ENCODE measurements at places on chromosomes 1 and 21.

- no peak for DNase-seq
These were observed 1.2 kb downstream of the S100A10 start for GRCh38 chr1:151992303-151993083.

DNA sequence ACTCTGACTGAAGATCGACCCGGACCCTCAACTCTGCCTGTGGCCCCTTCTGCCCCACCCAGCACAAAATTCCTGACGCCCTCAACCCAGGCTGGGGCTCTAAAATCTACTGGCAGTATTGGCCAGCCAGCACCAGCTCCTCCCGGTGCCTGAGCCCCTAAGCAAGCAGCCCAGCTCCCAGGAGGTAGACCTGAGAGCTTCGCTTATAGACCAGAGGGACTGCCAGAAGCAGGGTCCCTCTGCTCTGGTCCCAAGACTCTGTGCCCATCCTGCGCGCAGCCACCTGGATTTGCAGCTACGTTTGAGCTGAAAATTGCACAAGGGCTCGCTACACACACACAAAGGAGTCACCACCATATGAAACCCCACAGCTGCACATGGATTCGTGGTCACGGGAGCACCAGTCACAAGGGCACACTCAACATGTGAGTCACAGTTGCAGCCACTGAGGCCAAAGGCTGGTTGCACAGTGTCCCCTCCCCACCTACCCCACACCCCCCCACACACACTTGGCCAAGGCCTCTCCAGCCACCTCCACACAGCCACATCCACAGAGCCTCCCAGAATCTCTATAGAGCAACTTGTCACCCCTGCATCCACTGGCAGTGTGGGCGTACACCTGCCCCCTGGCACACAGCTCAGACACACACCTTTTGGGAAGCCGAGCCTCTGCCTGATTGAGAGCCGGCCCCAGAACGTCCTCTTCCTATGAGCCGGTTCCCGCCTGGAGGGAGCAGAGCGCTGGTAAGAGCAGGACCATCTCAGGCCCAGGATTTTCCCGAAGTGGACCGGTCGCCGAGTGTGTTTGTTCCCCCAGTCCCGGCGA is 1.1 kb upstream of the DMBX1 start:
- DNase-seq, result no peak

DNA sequence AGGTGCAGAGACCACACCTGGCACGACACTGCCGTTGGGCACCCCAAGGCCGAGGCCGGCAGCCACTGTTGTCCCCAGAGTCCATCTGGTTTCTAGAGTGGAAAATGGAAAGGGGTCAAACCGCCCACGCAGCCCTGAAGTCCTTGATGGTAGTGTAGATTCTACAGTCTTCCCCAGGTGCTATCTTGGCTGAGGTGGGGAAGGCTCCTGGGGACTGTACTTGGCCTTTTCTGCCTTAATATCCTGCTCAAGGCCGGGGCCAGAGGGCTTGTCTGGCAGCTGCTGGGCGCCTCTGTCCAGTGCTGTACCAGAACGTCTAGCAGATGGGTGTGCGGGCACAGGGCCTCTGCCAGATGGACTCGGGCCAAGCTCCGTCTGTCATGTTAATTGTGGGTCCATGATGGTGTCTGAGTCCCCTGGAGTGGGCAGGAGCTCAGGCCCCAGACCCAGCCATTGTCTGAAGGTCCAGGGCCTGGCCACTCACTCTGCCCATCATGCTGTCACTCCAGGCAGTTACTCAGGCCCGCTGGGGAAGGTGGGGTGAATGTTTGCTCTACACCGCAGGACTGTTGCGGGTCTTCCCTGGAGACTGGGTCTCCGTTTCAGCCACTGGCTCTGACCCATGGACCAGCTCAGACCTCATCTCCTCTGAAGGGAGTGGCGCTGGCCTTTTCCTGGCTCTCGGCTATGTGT is 161.9 kb upstream of the COL6A1 start:
- no peak for DNase-seq

DNA sequence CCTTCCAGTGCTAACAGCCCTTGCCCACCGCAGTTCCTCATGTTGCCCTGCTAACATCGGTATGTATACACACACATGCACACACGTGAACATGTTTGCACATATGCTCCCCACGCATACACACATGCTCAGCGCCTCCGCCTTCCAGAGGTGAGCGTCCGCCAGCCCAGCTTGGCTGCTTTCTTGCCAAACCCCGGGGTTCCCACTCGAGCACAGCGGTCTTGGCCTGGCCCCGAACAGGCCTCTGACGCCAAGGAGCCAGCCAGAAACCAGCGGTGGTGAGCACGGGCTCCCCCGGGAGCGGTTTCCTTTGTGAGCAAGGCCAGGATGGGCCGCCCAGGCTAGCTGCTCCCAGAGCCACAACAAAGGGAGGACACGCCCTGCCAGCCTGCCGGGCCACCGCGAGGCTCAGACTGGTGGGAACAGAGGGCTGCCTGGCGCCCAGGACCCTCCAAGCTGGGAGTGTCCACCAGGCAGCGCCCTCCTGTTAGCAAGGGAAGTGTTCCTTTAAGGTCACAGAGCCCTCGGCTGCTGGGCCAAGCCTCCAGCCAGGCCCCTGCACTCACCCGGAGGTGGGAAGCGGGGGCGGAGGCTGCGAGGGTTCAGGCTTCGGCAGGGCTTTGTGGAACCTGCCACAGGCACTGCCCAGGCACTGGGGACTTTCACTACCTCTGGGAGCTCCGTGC is 65.4 kb downstream of the ALPL start:
- no peak for DNase-seq

DNA sequence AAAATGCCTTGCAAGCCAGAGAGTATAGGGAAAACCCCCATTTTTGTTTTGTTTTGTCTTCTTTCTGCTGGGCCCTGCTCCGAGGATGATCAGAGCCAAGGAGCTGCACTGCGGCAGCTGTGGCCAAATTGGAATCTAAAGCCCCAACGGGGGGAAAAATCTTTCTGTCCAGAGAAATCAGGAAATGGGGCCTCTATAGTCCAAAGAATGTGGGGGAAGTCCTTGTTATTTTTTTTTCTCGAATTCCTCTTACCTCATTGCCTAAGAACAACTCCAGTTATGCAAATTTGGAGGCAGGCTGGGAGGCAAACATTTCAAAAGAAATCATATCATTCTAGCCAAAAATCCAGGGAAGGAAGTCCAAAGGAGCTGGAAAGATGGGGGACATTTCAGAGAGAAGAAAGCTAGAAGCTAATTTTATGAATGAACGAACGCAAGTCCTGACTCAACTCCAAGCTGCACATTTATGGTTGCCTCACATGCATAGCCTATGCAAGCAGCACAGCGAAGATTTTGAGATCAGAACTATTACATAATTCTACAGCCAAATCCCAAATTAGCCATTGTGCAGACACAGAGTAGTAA is 263.2 kb downstream of the KCTD3 start:
- DNase-seq, result no peak

GRCh38 chr1:98049370-98050135 is 128.7 kb upstream of the DPYD start:
- DNase-seq, result no peak

GRCh38 chr21:46411236-46411635 is 47.5 kb upstream of the DIP2A start:
- DNase-seq, result no peak

DNA sequence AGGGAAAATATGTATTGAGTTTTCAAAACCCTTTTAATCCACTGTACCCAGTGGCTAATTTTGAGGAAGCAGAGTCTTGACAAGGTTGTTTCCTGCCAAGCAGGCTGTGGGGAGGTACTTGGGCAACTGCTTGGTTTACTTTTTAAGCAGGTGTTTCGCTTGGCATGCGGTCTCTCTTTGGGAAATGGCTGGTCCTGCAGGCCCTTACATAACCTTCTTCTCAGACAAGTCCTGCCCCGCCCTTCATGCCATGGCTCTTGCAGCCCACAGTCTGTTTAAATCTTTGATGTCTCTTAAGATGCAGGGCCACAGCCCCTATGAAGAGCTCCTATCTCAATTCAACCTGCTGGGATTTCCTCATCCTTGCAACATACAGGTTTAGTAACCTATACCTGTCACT is 36.0 kb upstream of the ABCD3 start:
- DNase-seq, result no peak

- no peak for DNase-seq
These were observed 996 bp upstream of the MGST3 start for GRCh38 chr1:165629848-165630628.

- DNase-seq, result no peak
These were observed 56.0 kb downstream of the KANK4 start for GRCh38 chr1:62263006-62263813.

DNA sequence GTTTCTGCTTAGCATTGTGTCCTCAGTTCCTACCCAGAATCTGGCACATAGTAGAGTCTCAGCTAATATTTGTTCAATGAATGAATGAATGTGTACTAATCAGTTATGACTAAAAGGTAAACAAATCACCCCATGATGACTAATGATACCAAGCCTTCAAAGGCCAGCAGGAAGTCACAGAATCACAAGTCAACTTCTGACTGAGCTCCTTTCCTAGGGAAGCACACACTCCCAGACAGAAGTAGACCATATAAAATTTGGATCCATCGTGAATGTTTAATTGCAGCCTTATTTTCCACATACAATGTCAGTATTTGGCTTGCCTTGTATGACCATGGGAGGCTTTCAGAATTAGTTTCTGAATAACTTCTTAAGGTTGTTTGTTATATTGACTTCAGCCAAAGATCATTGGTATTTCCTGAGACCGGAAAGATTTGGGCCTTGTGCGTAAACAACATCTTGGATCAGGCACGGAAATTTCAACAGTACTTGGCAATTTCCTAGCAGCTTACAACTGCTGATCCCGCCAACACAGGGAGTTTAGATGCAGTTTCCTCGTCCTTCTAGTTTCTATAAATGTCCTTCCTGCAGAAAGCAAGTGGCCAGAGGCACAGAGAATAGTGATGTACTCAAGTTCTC is 185.9 kb upstream of the ATP1B1 start:
- DNase-seq, result no peak

DNA sequence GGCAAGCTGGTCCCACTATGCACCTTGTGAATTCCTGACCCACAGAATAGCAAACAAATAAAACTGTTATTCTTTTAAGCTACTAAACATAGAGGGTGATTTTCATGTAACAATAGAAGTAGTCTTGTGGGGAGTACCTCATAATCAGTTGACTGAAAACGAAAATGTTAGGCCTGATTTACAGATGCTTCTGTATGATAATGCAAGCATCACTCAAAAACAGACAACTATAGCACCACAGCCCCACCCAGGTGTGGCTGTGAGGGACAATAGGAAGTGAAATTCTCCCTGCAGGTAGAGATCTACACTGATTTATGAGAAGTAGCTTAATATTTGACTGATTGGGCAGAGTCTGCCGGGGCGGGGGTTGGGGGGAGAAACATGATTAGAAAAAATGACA is 26.5 kb upstream of the KRTAP19-8 start:
- DNase-seq, result no peak

- peak; percentile 88 for DNase-seq
These were observed 24.8 kb upstream of the SELENON start for GRCh38 chr1:25774921-25775771.

GRCh38 chr1:228169345-228169744 is 3.7 kb downstream of the IBA57 start:
- DNase-seq, result no peak

- no peak for DNase-seq
These were observed 73.0 kb upstream of the LAPTM5 start for GRCh38 chr1:30830537-30830936.

GRCh38 chr1:186978596-186979556 is 150.1 kb downstream of the PLA2G4A start:
- no peak for DNase-seq

DNA sequence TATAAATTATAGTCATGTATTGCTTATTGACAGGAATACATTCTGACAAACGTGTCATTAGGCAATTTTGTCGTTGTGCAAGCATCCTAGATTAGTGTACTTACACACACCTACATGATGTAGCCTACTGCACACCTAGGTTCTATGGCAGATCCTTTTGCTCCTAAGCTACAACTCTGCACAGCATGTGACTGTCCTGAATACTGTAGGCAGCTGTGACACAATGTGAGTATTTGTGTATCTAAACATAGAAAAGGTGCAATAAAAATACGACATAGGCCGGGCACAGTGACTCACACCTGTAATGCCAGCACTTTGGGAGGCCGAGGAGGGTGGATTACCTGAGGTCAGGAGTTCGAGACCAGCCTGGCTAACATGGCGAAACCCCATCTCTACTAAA is 36.5 kb downstream of the TNFRSF8 start:
- DNase-seq, result no peak

- no peak for DNase-seq
These were observed 86.9 kb downstream of the GRIK3 start for GRCh38 chr1:36947384-36947783.

- DNase-seq, result no peak
These were observed 284.8 kb downstream of the BACH1 start for GRCh38 chr21:29583424-29583924.

DNA sequence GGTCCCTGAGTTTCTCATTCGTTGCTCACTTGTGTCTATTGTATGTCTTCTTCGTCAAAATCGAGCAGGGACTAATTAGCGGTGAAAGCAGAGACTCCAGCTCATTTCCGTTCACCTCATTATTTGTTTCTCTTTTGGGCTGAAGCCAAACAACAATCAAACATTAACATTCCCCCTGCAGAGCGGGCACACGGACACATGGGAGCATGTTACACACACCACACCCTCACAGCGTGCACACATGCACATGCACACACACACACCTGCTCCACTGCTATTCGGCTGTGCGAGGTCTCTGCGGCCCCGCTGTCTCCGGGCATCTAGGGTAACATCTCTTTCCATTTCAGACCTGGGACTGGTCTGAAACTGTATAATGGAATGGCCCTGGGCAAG is 58.5 kb upstream of the LRRC8D start:
- DNase-seq, result no peak

DNA sequence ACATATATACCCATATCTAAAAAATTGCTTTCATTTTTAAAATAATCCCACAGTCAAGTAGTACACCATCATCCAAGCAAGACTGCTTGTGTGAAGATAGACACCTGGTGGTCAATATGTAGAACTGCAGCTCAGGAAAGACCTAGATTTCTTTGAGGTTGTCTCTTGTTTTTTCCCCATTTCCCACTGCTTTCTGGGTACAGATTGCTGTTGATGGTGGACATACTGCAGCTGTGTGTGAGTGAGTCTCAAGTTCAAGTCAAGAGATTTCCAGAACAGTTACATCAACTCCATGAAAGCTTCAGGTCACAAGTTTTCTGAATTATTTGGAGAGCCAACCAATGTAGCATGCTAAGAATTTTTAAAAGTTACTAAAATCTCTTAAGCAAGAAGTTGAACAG is 306.4 kb downstream of the DUSP10 start:
- DNase-seq, result no peak

- no peak for DNase-seq
These were observed 15.4 kb upstream of the FRRS1 start for GRCh38 chr1:99781798-99782197.

GRCh38 chr1:90201467-90202358 is 206.8 kb downstream of the ZNF326 start:
- no peak for DNase-seq

GRCh38 chr1:13617773-13618172 is 34.1 kb downstream of the PDPN start:
- no peak for DNase-seq

DNA sequence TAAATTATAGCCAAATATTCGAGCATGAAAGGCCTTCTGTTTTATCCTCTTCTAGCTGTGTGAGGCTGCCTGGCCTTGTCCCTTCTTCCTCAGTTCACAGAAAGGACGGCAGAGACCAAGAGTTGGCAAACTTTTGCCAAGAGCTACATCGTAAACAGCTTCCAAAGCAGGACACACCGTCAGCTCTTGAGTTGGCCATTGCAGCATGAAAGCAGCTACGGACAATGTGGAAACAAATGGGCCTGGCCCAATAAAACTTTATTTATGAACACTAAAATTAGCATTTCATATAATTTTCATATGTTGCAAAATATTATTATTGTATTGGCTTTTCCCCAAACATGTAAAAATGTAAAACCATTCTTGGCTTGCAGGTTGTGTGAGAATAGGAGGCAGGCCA is 10.7 kb downstream of the C21orf58 start:
- no peak for DNase-seq

Measured in activated naive CD4-positive, alpha-beta T cell treated with anti-CD3 and anti-CD28 coated beads, Interleukin-2, amount 50 U/mL, for 16 hours (primary cell).